Glutamatergic neuron (in vitro differentiated cells): ENCODE measurements at places on chromosomes 4 and X. TPM values are rescaled to one million over a fixed set of nuclear protein-coding genes. Genes with fewer than 3 reads are reported as not detected.

The XAGE1B gene
- not detected for total RNA-seq

DNA sequence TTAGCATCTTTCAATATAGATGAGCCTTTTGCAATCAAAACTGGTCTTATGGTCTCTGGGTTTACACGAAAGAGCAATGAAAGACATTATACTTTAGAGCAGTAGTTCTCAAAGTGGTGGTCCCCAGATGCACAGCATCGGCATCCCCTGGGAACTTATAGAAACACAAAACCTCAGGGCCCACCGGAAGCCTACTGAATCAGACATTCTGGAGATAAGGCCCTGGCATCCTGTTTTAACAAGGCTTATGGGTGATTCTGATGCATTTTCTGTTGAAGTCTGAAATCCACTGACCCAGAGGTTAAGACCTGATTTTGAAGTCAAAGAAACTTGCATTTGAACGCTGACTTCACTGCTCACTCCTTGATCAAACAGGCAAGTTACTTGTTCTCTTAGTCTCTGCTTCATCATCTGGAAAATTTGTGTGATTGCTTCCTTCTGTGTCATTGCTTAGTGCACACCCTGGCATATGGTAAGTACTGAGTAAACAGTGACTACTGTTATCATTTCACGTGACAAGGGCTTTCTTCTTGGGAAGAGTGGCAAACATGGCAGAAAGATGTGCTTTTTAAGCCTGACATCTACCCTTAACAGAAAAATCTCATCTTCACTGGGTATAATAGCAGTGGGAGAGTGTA is 14.5 kb downstream of the CHRNA9 start:
- H3K36me3 ChIP-seq: no peaks in the 10 kb centered on the region
- no peak overlapping the region for H3K27ac ChIP-seq
- H3K4me1 ChIP-seq: no peaks in the 10 kb centered on the region
- no peak for DNase-seq
- no peak overlapping the region for H3K4me3 ChIP-seq

DNA sequence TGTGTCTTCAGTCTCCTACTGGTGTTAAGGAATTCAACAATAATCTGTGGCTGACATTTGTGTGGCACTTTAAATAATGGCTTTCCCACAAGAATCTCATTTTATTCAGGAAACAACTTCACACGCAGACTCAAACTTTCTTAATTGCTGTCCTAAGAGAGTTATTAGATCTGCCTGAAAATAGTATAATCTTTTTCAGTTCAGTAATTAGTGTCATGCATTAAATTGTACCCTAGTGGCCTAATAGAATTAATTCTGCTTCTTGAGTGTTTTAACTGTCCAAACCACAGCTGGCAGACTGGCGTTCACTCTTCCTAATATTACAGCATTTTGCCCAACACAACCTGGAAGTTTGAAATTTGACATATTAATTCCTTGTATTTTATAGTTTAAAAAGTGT is 107.1 kb downstream of the GRIA2 start:
- H3K4me1 ChIP-seq: peaks cover 2% of the 10 kb centered on the region
- no peak for DNase-seq
- H3K36me3 ChIP-seq: no peaks in the 10 kb centered on the region
- no peak overlapping the region for H3K27ac ChIP-seq

The FRAS1 gene
- 18.7 TPM for total RNA-seq

The VCX2 gene
- not detected for total RNA-seq

The SCRG1 gene
- total RNA-seq: not detected

The ADGRL3 gene
- 193 TPM for total RNA-seq

The PASD1 gene
- total RNA-seq: not detected

GRCh38 chrX:150361777-150362351 is 1.3 kb upstream of the MAMLD1 start:
- H3K4me3 ChIP-seq: peak overlapping the region; percentile 79
- H3K4me1 ChIP-seq: peaks cover 5% of the 10 kb centered on the region
- H3K27ac ChIP-seq: no peak overlapping the region
- DNase-seq: no peak
- H3K27me3 ChIP-seq: peaks cover 7% of the 10 kb centered on the region

DNA sequence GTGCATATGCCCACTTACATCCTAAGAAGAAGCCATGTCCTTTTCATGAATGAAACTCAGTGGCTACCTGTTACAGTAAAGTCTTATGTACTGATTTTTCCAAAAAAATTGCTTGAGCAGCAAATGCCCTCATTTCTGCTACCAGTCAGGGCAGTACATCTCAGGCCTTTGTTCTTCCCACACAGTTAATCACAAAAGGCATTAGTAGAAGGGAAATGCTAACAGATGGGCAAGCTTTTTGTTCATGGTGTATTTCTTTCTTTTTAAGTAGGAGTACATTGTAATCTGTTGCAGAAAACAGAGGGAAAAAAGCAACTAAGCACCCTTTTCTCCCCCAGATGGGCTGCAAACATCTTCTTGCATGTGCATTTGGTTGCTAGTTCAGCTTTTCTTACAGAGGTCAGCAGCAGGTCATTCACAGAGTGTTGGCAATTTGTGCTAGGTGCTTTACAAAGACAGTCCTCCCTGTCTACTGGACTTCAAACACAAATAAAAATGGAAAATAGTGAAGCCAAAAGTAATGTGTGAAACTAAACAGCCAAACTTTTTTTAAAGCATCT is 373.4 kb downstream of the PRDM5 start:
- no peaks in the 10 kb centered on the region for H3K36me3 ChIP-seq
- peaks cover 17% of the 10 kb centered on the region for H3K4me1 ChIP-seq
- no peak for DNase-seq
- peaks cover 1% of the 10 kb centered on the region for H3K27me3 ChIP-seq
- peak overlapping the region; percentile 36 for H3K27ac ChIP-seq
- H3K4me3 ChIP-seq: no peak overlapping the region

- H3K4me3 ChIP-seq: no peak overlapping the region
- no peaks in the 10 kb centered on the region for H3K4me1 ChIP-seq
- no peaks in the 10 kb centered on the region for H3K36me3 ChIP-seq
- H3K27ac ChIP-seq: no peak overlapping the region
- DNase-seq: no peak
- H3K27me3 ChIP-seq: no peaks in the 10 kb centered on the region
Observed at GRCh38 chrX:33840176-33840575, 291.9 kb downstream of the FAM47A start.

- no peak for DNase-seq
- H3K36me3 ChIP-seq: no peaks in the 10 kb centered on the region
- H3K27me3 ChIP-seq: peaks cover 11% of the 10 kb centered on the region
- no peak overlapping the region for H3K4me3 ChIP-seq
Observed at GRCh38 chr4:5467111-5467510, 241.2 kb downstream of the EVC2 start.
